ENCODE measurements at places on chromosomes 5 and 9.

DNA sequence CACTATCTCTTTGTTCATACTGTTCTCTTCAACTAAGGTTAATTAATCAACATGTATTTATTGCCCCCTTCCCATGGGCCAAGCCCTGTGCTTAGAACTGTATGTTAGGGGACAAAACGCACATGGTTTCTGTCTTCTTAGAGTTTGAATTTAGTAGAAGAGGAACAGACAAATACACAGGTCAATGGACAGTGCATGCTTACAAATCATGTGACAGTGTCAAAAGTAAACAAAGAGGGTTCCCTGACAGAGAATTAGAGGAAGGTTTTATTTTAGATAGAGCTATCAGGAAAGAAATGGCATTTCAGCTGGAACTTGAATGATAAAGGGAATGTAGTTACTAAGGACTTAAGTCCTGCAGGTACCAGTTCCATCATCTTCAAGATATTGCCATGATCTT is 145.2 kb upstream of the CCDC152 start:
- no peak for DNase-seq

DNA sequence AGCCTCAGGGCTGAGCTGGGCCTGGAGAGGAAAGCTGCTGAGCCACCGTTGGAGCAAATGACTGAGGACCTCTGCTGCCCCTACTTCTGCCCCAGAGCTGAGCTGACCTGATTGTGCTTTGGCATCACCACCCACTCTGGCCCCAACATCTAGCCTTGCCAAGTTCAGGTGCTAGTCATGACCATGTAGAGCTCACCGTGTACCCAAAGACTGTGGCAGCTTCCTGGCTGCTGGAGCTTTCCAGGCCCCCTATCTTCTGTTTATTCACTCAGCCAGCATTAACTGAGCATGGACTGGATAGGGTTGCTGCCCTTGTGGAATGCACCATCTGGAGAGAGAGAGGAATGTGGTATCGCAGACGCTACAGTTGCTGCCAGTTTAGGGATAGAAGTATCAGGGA is 49.1 kb downstream of the JADE2 start:
- DNase-seq, result no peak

DNA sequence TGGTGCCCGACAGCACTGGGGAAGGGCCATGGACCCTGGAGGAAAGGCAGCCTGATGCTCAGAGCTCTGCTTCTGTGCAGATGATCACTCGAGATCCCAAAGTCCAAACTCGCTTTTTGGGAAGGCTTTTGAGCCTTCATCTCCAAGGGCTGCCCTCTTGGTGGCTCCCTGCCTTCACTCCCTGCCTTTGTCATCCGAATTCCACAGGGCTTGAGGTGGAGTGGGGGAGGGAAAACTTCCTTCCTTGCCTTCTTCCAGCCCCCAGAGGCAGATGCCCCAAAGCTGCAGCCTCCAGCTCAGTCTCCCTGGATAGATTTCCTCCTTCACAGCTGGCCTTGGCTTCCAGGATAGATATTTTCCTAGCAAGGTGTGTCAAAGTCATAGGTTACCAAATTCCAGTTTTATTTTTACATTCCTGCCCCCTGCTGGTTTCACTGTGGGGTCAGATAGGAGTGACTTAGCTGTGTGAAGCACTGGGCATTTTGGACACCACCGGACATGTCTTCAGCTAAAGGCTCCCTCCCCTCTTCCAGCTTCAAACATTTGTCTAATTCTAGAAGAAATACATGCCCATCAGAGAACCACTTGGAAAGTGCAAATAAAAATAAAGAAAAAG is 268.2 kb downstream of the HSPA4 start:
- no peak for DNase-seq

DNA sequence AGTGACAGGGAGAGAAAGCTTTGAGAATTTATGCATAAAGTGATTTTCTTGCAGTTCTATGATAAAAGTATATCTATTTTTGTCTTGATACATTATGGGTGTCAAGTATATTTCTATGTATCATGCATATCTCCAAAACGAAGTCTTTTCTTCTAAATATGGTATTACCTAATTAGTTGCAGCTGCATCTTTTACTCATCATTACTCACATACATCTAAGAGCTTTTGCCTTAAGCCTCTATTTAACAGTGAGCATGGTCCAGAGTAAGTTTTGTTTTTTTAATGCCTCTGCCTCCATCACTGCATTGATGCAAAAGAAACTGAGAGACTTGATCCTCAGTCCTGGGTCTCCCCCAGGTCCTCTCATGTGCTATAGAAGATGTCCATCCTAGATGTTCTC is 40.0 kb upstream of the SMC5 start:
- DNase-seq, result no peak

- peak; percentile 48 for DNase-seq
Measured at GRCh38 chr5:2038321-2039179, 155.8 kb upstream of the IRX4 start.

DNA sequence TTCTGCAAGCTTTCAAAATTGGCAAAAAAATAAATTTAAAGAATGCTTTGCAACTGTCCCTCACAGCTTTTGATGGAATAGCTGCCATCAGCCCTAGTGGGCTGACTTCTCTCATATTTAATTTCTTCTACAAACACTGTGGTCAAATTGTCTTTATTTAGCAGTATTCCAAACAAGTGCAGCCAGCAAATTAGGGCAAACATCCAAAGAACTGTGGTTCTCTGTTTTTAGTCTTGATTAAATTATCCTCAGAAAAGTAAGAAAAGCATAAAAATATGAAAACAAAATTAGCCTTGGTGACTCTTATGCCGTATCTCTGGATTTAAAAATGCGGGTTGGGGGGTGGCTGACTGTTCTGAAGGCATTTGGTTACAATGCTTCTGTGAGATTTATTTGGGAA is 95.8 kb upstream of the RETREG1 start:
- DNase-seq, result no peak

DNA sequence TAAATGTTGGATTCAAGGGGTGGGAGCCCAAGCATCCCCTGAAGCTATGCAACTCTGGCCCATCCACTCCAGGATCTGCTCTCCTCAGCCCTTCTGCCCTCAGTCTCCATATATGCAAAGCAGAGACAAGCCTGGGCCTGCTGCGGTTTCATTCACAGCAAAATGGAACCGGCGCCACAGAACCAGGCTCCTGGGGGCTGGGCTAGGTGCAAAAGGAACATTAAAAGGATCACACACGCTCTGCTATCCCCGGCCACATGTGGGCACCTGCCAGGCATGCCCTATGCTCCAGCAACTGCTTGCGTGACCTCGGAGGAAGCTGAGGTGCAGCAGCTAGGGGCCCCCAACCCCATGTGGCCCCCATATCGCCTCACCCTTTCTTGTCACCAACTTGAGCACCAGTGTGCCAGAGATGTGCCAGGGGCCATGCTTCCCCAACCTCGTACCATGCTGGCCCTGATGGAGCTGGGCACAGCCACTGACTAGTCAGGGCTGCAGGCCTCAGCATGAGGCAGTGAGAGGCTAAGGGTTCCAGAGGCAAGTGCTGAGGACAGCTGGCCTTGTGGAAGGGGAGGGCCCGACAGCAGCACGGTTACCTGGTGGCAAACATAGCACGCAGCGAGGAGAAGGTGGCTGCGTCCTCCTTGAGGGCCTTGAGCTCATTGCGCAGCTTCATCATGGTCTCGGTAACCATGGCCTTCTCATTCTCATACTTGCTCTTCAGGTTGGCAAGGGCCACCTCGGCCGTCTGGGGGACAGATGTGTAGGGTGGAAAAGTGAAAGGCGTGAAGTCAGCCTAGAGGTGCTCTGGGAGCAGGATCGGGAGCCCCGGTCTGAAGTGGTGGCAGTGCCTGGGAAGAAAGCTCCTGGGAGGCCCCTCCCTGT is 47.2 kb downstream of the BICD2 start:
- no peak for DNase-seq

GRCh38 chr5:180636403-180637075 is 12.9 kb downstream of the FLT4 start:
- no peak for DNase-seq
